ENCODE measurements at places on chromosomes 1 and 21. TPM values are rescaled to one million over a fixed set of nuclear protein-coding genes. Genes with fewer than 3 reads are reported as not detected.

DNA sequence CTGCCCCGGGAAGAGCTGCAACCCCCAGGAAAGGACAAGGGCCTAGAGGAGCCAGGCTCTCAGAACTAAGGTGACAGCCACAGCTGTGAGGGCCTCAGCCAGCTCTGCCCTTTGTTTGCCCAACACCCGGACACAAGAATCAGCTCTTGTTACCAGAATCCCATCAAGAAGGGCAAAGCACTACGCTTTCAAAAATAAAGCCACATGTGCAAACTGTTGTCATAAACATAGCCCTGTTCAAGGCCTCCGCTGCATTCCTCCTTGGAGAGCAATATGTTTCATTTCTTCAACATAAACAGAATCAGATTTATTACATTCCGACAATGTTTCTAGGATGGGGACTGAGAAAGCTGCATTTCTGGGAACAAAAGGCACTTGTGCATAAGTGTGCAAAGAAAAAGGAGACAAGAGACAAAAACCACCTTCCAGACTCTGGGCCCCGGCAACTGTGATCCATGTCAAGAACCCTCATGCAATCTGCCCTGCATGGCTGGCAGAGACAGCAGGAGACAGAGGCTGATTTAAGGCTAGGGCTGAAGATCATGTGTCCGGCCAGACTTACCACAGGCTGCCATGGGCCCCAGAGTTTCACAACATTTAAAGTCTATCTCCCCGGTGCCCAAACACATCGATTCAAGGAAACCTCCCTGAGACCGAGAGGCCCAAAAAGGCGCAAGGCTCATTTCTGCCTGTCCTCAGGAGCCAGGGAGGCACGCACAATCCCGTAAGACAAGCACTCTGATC lies 71.0 kb downstream of the SSBP3 start:
- DNase-seq = peak; percentile 94

DNA sequence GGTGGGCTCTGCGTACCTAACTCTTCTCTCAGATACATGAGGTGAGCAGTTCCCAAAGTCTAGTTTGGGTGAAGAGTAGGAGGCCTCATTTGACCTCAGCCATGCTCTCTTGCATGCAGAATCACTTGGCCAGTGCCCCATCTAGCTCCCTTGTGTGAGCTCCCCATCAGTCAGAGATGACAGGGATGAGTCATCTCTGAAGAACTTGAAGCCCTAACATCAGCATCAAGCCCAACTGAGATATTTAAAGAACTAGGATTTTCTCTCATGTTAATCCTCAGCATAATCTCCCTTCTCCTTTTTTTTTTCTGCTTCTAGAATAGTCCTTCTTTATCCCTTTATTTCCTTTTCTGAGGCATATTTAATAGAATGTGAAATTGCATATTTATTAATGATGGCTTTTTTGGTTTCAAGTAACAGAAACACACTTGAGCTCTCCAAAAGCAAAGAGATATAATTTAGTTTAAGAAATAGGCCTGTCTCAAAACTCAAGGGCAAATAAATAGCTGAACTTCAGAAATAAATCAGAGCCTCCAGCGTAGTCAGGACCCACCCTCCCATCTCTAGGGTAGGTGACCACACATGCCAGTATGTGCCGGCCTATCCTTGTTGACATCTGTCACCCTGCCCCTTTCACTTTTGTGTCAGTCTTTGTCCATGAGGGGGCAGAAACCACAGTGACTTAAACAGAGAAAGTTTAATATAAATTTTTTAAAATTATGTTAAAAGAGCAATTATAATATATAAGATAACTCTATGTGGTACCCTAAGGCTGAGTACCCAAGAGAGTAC lies 112.3 kb downstream of the TSEN15 start:
- no peak for DNase-seq

DNA sequence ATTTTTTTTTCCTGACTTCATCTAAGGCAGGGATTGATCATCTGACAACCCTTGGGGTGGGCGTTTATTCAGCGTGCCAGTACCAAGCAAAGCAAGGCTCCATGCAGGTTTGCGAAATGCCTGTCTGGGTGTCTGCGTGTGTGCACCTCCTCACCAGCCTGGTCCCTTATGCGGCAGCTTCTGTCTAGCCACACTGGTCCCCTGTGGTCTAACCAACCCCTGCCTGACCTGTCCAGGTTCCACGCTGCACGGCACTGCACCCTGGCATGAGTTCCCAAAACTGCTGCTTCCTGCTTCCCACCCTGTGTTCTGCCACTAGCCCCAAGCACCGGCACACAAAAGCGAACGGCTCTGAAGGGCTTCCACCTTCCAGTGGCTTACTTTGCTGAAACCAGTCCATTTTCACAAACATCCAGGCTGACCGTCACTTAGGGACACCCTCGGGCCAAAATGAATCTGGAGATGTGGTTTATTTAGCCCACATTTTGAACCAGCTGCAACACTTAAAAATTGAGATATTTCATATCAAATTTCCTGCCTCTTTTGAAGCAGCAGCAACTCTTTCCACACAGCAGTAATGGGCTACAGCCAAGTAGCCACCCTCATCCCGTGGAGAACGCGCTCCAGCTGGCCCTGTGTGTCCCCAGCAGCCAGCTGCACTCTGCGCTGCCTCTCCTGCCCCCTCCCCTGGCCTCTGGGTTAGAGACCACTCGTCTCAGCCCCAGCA lies 55.7 kb downstream of the HLCS start:
- DNase-seq = peak; percentile 37

- DNase-seq = no peak
Observed at GRCh38 chr1:91811363-91812025, 74.5 kb downstream of the TGFBR3 start.

GRCh38 chr1:99533909-99534637 lies 111.8 kb upstream of the PALMD start:
- no peak for DNase-seq

DNA sequence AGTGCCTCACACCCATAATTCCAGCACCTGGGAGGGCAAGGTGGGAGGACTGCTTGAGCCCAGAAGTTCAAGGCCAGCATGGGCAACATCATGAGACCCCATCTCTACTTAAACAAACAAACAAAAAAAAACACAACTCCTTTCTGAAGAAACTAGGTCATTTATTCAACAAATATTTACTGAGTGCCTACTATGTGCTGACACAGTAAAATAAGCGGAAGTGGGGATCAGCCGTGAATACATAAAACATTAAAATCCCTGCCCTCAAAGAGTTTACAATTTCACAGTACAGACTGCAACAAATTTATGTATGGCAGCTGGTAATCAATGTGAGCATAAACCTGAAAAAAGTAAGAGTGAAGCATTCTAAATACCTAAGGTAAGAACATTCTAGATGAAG lies 65.3 kb downstream of the TUT4 start:
- no peak for DNase-seq

DNA sequence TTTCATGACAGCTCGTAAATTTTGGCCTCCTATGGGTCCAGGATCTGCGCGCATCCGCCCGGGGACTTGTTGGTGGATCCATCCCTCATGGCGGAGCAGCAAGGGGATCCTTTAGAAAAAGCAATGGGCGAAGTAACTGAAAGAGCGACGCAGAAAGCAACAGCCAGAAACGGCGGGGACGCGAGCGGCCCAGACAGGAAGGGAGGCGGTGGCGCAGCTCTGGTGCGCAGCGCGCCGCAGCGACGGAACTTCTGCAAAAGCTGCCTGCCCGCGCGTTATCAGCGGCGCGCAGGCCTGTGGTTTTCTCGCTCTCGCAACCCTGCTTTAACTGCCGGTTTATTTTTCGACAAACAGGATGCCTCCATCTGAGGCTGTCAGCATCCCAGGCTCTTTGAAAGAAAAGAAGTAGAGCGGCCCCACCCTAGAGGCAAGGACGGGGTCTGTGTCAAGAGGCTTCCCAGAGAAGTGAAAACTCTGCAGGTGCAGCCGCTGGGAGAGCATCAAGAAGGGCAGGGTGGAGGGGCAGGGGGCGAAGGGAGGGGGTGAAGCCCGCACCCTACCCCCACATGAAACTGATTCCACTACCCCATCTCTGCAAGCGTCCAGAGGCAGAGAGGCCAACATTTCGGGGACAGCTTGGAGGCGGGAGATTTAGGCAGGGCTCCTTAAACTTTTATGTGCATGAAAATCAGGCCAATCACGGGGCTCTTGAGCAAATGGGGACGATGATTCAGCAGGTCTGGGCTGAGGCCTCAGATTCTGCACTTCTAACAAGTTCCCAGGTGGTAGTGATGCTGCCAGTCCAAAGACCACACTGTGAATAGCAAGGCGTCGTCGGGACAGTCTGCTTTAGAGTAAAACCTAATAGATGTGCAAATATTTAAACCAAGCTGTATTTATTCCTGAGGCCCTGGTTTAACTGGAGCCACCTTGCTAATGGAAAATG lies 22.2 kb downstream of the RUNX1 start:
- peak; percentile 88 for DNase-seq

DNA sequence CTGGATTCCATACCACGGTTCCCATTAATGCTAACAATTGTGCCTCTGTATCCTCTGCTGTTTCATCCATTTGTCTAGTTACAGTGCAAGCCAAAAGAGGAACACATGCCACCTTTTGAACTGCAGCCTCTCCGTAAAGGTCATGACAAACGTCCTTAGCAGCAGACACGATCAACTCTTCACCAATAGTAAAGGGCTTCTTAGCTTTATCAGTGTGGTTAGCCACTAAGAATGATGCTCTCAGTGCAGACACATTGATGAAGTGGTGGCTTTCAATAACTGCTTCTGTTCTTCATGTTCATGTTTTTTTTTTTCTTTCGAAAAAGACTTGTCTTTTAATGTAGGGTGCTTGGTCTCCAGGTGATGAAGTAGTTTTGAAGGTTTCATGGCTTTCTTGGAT lies 14.3 kb downstream of the XPR1 start:
- no peak for DNase-seq

GRCh38 chr21:36478207-36478701 lies 1.7 kb downstream of the CLDN14 start:
- DNase-seq = peak; percentile 75

- DNase-seq = peak; percentile 11
Observed at GRCh38 chr1:180815188-180815587, 97.5 kb upstream of the KIAA1614 start.

DNA sequence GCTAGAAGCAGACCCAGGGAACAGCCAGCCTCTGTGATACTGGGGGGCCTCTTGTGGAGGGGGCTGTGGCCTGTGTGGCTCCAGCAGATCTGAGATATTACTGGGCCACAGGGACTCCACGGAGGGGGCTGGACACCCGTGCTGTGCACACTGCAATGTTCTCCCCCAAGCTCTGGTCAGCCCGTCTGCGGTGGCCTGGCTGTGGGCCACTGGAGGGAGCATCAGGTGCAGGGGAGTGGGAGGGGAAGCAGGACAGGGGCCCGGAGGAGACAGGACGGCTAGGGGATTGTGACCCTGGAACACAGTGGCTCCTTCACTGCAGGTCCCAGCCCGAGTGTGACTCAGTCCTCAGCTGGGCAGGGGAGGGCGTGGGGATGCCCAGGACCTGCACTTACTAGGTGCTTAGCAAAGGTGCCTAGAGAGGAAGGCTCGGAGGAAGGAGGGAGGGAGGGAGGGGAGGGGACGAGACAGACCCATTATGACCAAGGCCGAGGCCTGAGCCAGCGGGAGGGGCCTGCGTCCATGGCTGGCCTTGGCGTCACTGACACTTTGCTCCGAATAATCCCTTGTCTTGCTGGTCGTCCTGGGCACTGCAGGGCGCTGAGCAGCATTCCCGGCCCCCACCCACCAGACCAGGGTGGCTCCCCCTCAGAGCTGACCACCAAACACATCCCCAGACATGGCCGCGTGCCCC lies 44.2 kb downstream of the PRDM16 start:
- DNase-seq = no peak

DNA sequence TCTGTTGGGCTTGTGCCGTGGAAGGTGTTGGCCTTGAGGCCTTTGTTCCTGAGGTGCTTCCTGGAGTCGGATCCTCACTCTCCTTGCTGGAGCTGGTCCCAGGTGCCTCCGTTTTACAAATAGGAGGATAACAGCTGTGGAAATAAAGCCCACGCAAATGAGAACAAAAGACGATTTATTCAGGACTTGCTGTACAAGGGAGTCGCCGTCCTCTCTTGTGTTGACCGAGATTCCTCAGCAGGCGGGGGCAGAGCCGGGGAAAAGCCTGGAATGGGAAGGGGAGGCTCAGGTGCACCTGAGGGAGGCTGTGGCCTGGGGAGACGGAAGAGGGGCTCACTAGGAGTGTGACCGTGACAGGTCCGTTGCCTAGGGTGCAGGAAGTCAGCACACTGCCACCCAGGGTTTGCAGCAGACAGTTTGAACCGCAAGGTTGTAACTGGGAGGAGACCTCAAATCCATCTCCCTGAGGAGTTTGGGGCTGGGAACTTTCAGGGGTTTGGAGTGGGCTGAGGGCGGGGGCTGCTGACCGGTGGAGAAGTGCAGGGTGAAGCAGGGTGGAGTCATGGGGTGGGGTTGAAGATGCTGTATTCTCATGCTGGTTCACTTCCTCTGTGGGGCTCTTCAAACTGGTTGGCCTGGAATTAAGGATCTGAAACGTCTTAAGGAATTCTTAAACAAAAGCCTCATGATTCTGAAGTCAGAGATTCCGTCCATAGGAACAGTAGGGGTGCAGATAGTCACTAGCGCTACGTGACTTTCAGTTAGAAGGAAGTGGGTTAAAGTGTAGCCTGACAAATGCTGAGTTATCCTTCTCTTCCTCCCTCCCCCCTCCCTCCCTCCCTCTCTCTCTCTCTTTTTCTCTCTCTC lies 2.6 kb upstream of the CSTB start:
- peak; percentile 16 for DNase-seq

- no peak for DNase-seq
Observed at GRCh38 chr1:1968767-1969504, 34.6 kb downstream of the CFAP74 start.

Gene CD53
- total RNA-seq = not detected

Gene CD2
- total RNA-seq = not detected

Gene ST6GALNAC3
- 1.3 TPM for total RNA-seq

Gene PCBP3
- 1.3 TPM for total RNA-seq

Gene HTR6
- total RNA-seq = not detected
